ENCODE measurements at places on chromosomes 11 and 22.

- no peak for DNase-seq
Measured at GRCh38 chr11:107653076-107653475, 58.8 kb downstream of the SLN start.

GRCh38 chr22:24994070-24994763 lies 41.7 kb downstream of the KIAA1671 start:
- peak; percentile 15 for DNase-seq

- DNase-seq = no peak
Measured at GRCh38 chr22:37932821-37933578, 20.4 kb downstream of the C22orf23 start.

- DNase-seq = no peak
Measured at GRCh38 chr11:123328281-123328867, 101.7 kb upstream of the GRAMD1B start.

DNA sequence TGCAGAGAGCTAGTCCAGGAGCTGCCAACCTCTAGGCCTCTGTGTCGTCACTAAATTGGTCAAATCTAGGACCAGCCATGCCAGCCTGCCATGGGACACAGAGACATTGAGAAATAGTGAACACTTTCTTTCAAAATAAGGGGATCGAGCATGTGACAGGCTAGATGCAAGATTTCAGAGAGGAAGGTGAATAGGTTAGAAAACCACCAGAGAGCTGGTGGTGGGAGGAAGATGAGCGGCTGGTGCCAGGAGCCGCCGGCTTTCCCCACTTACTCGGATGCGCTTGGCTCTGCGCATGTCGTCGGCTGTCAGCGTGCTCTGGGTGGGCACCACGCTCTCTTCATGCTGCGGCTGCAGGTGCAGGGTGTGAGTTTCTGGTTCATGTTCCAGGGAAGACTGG lies 35.4 kb upstream of the NFRKB start:
- DNase-seq = no peak

DNA sequence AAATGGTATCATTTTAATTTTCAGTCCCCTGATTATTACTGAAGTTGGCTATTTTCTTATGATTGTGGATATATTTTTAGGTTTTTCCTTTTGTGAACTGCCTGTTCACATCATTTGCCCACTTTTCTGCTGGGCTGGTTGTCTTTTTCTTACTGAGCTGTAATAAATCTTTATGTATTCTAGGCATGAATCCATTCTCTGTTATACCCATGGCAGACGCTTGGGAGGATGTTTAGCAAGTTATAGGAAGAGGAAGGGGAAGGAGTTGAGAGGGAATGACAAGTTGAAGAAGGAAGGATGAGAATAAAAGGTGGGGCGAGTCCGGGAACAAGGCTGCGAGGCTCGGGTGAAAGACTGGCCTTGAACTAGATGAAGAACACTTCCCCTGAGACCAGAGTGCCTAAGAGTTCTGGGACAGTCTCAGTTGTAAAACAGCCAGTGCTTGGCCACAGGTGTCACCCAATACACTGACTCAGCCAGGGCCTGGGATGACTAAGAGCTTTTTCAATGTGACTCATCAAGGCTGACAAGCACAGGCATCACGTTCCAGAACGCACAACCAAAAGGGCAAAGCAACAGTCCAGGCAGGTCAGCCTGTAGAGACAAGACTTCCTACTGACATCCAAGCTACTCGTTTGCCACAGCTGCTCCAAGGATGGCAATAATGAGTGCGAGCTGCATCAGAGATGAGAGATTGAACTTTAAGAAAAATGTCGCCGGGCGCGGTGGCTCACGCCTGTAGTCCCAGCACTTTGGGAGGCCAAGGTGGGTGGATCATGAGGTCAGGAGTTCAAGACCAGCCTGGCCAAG lies 35.2 kb downstream of the LRFN4 start:
- peak; percentile 78 for DNase-seq

GRCh38 chr11:123249354-123249753 lies 54.3 kb upstream of the CLMP start:
- DNase-seq = no peak

- DNase-seq = no peak
Measured at GRCh38 chr11:66996609-66997273, 21.6 kb downstream of the C11orf86 start.

Measured in NK-92 treated with Interleukin-12 subunit alpha and Interleukin-12 subunit beta, amount 100 ng/mL, for 24 hours (cell line).